Activated CD4-positive, alpha-beta T cell treated with anti-CD3 and anti-CD28 coated beads, Interleukin-2, amount 10 ng/mL, durations not matched to agents 7 days and 5 days (primary cell): ENCODE measurements at places on chromosomes 11 and 22. TPM values are rescaled to one million over a fixed set of nuclear protein-coding genes. Genes with fewer than 3 reads are reported as not detected.

- H3K27me3 ChIP-seq: no peaks in the 10 kb centered on the region
- peaks cover 2% of the 10 kb centered on the region for H3K36me3 ChIP-seq
- H3K4me1 ChIP-seq: peaks cover 17% of the 10 kb centered on the region
- H3K4me3 ChIP-seq: no peak overlapping the region
- no peak overlapping the region for H3K27ac ChIP-seq
Measured at GRCh38 chr22:46652081-46652846, 32.1 kb downstream of the GRAMD4 start.

PDE3B gene
- total RNA-seq: 101 TPM

GRCh38 chr11:9736365-9736764 lies 72.5 kb downstream of the SWAP70 start:
- DNase-seq: no peak
- H3K36me3 ChIP-seq: peaks cover 46% of the 10 kb centered on the region
- H3K27me3 ChIP-seq: no peaks in the 10 kb centered on the region
- H3K4me3 ChIP-seq: no peak overlapping the region

GRCh38 chr22:25212337-25212736 lies 7.1 kb upstream of the CRYBB2 start:
- H3K36me3 ChIP-seq: no peaks in the 10 kb centered on the region
- DNase-seq: no peak
- H3K4me1 ChIP-seq: no peaks in the 10 kb centered on the region
- H3K27me3 ChIP-seq: peaks cover 12% of the 10 kb centered on the region
- no peak overlapping the region for H3K4me3 ChIP-seq
